ENCODE measurements at places on chromosomes 11 and 22.

- DNase-seq, result no peak
Observed at GRCh38 chr22:45572444-45572843, 69.8 kb downstream of the FBLN1 start.

DNA sequence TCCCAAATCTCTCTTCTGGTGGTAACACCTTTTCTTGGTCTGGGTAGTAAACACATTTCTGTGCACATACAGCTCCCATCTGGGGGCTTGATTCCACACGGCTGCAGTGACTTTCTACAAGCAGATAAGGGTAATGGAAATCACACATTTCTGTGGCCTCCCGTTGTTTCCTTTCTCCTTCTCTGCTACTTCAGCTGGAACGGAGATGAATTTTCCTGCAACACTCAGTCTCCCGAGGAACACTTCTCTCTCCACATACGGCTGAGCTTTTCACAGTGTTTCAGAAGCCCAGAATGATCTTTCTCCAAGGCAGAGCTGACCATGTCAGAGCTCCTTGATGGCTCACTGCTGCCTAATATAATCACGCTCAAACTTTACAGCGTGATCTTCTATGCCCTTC lies 364.3 kb upstream of the NARS2 start:
- DNase-seq, result no peak

- no peak for DNase-seq
Observed at GRCh38 chr11:19650467-19650866, 62.2 kb upstream of the NAV2 start.

- DNase-seq, result no peak
Observed at GRCh38 chr22:24400726-24401596, 26.4 kb upstream of the ADORA2A start.

GRCh38 chr22:49420651-49421050 lies 407.0 kb downstream of the BRD1 start:
- DNase-seq, result no peak

DNA sequence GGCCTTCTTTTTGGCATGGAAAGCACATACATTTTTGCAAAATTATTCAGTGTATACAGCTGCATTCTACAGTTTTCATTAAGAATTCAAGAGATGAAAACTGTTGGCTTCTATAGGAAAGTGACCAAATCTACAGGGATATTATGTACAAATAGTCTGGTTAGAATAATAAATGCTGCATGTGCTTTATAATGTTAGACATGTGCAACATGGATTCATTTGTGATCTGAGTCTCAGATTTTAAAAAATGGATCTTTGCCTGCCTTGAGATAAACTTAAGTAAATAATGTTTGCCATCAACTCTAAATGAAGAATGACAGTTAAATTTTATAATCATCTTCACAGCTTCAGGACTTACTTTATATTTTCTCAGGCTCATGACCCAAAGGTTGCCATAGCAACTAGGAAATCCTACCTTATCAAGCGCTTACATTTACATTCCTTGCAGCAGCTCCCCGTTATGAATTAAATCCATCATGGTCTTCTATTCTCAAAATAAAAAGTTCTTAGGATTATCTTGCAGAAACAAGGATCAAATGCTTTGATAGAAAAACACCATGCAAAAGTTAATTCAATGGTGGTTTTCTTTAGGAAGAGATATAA lies 200.2 kb downstream of the CADM1 start:
- no peak for DNase-seq
